Stimulated activated CD8-positive, alpha-beta memory T cell treated with anti-CD3 and anti-CD28 coated beads, Interleukin-4, amount 100 ng/mL, for 1 hour (primary cell): ENCODE measurements at places on chromosomes 12 and 14.

DNA sequence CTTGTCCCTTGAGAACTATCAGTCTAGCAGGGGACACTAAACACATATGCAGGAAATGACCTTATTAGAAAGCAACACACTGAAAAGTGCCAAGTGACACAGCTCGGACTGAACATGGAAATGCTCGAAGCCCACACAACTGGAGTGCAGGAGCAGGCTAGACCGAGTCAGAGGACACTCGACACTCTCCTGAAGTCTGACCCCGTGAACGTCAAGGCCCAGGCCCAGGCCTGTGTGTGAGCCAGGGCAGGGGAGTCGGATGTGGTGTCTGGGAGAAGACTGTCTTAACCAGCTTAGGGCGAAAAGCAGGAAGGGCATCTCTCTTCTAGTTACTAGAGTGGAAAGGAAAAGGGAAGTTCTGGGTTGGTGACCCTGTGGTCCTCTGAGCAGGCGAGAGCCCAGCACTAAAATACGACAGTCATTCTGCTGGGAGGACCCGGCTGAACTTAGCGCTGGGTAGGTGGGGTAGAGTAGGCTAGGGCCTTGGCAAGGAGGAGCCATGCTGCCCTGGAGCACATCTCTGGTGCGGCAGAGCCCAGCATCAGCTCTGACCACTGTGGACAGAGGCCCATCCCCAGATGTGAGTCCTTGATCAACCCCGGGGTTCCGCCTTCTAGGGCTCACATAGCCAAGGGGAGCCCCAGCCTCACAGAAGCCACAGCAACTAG, 93.0 kb downstream of the NTF3 start:
- no peak for DNase-seq

- DNase-seq, result no peak
Observed at GRCh38 chr14:31371646-31372045, 48.7 kb downstream of the HEATR5A start.

- no peak for DNase-seq
Observed at GRCh38 chr12:108133482-108133881, 4.4 kb downstream of the WSCD2 start.

DNA sequence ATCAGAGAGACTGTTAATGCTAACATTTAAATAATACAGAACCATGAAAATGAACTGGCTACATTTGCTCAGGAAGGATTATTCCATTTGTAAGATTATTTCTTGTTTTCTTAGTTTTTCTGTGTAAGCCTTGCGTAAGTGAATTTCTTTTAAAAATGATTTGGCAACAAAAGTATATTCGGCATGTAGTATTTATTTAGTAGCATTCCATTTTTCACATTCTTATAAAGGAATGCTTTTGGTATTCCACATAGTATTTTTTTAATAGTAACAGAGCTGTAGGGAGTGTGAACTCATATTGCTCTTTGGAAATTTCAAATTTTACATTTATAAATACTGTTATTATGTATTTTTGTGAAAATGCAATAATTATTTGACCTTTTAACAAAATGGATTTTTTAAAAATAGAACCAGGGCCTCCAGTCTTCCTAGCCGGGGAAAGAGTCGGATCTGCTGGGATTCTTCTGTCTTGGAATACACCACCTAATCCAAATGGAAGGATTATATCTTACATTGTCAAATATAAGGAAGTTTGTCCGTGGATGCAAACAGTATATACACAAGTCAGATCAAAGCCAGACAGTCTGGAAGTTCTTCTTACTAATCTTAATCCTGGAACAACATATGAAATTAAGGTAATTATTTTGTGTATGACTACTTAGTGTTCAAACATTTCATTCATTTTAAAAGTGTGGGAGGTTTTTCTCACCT, 1.2 kb downstream of the PTPRQ start:
- DNase-seq, result no peak

- no peak for DNase-seq
Observed at GRCh38 chr12:41768456-41768855, 376.2 kb downstream of the GXYLT1 start.

GRCh38 chr14:104735830-104736642, 12.0 kb downstream of the ADSS1 start:
- DNase-seq, result no peak

DNA sequence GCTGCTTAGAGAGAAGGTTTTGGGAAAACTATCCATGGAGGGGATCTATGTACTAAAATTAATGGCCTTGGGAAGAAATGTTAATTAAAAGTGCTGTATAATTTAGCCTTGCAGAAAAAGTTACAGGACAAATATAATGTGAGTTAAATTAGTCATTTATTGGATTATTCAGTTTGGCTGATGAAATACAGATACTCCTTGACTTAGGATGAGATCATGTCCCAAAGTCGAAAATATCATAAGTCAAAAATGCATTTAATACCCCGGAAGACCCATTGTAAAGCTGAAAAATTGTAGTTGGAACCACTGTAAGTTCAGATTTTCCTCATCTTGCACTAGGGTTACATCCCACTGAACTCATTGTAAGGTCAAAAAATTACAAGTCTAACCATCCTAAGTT, 9.7 kb downstream of the RTRAF start:
- DNase-seq, result no peak

DNA sequence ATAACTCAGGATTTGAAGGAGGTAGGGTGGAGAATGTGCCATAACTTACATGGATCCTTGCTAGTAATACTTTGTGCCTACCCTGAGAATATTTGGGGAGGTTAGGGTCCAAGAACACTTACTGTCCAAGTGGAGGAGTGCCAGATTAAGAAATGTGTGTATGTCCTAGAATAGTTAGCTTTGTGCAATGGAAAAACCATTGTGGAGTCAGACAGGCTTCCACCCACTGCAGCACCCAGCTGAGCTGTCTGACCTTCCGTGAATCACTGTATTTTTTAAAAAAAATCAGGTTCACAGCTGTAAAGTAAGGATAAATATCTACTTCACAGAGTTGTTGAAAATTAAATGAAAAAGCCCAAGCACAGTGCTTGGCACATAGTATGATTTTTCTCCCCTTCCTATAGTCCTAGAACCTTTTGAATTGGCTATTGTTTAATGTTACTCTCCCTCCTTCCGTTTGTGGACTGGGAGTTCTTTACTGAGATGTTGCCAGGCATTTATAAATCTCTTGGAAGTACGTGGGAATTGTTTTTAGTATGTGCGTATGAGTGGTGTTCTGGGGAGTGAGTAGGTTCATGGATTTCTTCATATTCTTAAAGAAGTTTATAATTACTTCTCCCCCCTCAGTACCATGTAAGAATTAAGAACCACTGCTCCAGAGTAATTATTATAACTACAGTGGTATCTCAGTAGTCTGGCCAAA, 9.2 kb downstream of the RAB21 start:
- DNase-seq, result no peak

GRCh38 chr12:99769396-99769980, 121.9 kb downstream of the GARIN6 start:
- no peak for DNase-seq

DNA sequence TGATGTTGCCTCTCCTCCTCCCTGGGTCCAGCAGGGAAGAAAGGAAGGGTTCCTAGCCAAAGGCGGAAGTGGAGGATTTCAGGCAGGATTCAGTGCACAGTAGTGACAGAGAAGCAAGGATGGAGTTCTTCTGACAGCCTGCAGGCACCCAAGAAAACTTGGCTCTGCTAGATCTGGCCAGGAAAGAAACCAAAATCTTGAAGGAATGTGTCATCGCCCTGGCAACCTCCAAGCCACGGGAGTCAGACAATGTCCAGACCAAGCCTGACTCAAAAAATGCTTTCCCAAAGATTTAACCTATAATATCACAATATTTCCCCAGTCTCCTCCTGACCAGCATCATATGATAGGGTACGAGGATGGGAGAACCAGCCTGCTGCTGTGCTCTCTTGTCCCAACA, 22.8 kb upstream of the DHRS4 start:
- no peak for DNase-seq

DNA sequence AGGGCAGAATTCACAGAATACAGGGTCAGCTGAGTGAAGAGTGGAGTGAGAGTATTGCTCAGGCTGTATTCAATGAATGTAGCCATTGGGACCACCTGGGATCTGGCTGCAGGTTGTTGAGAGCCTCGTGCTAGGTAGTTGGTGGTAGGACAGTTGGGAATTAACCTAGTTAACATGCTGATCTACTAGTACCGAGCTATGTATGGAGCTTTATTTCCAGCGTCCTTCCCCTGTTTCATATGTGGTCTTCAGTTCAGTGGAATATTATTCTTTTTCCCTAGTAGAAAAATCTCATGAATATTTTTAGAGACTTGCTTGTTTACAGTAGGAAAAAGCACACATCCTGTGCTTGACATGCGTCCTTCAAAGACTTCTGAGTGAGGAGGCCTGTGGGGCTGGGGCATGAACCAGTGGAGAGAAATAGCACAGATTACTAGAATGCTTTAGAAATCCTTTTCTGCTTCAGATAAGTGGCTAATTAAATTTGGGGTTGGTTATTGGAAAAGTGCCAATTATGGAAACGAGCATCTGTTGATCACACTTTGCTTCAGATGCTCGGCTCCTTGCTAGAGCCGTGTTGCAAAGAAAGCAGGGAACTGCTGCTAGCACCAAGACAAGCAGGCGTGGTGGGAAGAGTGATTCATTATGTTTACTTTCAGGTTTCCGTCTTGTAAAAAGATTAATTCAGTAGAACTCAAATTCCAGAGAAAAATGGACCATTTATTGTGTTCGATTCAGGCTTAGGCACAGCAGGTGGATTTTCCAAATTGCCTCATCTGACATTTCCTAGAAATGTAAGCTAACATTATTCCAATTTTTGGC, 53.6 kb downstream of the ARF6 start:
- no peak for DNase-seq

DNA sequence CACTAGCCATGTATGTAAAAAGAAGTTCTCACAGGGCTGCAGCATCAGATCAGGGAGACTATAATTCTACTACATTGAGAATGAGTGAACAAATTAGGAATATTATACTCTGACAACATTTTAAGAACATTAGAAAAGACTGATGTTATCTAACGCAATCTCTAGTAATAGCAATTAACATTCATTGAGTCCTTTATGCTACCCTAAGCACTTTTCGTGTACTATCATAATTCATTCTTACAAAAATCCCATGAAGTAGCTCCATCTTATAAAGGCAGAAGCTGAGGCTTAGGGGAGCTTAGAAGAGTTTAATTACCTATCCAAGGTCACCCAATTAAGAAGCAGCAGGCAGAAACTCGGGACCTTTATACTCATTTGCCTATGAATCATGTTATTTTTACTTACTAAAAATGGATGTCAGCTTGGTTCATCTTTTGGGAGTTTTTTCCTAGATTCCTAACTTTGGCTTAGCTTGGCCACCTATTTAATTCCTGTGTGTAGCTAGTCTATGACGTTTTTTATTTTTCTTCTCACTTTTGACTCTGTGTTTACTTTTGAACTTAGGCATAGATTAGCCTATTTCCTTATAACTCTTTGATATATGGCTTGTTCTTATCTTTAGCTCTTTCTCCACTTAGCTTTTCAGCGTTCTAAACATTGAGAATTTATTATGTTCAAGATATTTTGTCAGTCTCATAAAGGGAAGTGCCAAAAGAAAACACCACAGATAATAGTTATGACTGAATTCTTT, 333.5 kb upstream of the DCN start:
- no peak for DNase-seq

DNA sequence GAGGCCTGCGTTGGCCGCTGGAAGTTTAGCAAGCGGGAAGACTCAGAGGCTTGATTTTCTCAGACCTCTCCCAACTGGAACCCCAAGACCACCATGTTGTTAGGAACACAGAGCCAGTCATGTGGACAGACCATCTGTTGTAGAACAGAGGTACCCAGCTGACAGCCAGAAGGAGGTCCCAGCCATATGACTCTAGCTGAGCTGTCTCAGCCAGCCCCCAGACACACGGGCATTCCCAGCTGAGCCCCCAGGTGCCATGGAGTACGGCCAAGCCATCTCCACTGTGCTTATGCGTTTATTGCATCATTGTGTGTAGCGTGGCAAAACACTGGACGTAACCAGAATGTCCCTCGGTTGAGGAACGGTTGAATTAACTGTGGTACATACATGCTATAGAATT, 421.9 kb downstream of the TMEM132D start:
- no peak for DNase-seq
